ENCODE measurements at places on chromosomes 1 and 21. TPM values are rescaled to one million over a fixed set of nuclear protein-coding genes. Genes with fewer than 3 reads are reported as not detected.

AADACL4 gene
- not detected for total RNA-seq

CHAF1B gene
- 4.7 TPM for total RNA-seq

OPTC gene
- total RNA-seq: not detected

ACKR1 gene
- not detected for total RNA-seq

P3H1 gene
- total RNA-seq: 108 TPM

RER1 gene
- total RNA-seq: 47.1 TPM

ANGPTL7 gene
- total RNA-seq: under 0.01 TPM

SPATA45 gene
- total RNA-seq: not detected

CFH gene
- 12.8 TPM for total RNA-seq

GRCh38 chr1:101079341-101079740, 53.8 kb upstream of the DPH5 start:
- no peak for DNase-seq

- peak; percentile 41 for DNase-seq
Measured at GRCh38 chr1:216531263-216532239, 108.3 kb upstream of the USH2A start.

- no peak for DNase-seq
Measured at GRCh38 chr1:205344066-205344928, 12.4 kb downstream of the KLHDC8A start.

GRCh38 chr1:177423090-177423489, 252.3 kb downstream of the BRINP2 start:
- no peak for DNase-seq

- peak; percentile 87 for DNase-seq
Measured at GRCh38 chr21:45971616-45972352, 9.8 kb upstream of the COL6A1 start.

GRCh38 chr1:62299426-62300200, 19.6 kb downstream of the KANK4 start:
- no peak for DNase-seq

- no peak for DNase-seq
Measured at GRCh38 chr1:54396261-54396933, 9.8 kb downstream of the SSBP3 start.

DNA sequence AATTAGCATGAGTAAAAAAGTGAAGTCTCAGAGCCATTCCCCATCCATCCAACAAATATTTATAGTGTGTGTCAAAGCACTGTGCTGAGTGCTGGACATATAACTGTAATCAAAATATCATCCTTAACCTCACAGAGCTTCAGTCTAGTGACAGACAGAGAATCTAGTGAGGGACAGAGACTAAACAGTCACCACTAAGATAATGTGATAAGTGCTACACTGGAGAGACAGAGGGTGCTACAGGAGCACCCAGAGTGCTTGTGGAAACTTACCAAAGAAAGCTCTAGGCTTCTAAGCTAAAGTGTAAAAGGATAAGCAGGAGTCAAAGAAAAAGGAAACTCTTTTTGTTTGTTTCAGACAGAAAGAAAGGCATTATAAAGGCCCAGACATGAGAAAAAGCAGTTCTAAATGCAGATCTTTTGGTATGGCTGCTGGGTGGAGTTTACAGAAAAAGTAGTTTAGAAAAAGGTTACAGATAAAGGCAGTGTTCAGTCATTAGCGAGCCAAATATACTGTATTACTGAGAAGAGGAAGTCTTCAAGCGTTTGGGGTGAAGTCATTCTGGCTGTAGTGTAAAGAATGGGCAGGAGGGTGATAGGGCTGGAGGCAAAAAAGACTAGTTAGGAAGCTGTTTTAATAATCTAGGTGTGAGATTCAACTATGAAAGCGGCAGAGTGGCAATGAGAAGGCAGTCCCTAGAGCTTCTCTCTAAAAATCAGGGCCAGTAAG, 83.8 kb downstream of the SCMH1 start:
- no peak for DNase-seq

DNA sequence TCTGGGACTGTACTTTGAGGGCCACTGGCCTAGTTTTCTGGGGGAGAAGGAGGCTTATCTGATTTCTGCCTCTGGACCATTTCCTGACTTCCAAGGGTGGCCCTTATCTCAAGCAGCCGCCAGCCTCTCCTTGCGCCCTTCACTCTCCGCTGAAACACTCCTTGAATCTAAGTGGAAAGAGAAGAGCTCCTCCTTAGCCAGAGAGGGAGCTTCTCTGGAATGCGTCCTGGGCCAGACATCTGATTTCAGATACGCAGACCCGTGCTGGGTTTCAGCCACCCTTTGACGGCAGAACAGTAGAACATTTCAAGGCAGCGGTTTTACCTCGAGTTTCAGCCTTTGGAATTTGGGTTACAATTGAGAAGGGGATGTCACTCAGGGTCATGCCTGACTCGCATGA, 308.0 kb downstream of the CAMTA1 start:
- DNase-seq: no peak

- DNase-seq: peak; percentile 81
Measured at GRCh38 chr1:84721152-84721551, 30.9 kb upstream of the SSX2IP start.

GRCh38 chr1:219227360-219228057, 53.8 kb downstream of the LYPLAL1 start:
- no peak for DNase-seq

- DNase-seq: no peak
Measured at GRCh38 chr1:199804526-199804925, 223.0 kb upstream of the NR5A2 start.

DNA sequence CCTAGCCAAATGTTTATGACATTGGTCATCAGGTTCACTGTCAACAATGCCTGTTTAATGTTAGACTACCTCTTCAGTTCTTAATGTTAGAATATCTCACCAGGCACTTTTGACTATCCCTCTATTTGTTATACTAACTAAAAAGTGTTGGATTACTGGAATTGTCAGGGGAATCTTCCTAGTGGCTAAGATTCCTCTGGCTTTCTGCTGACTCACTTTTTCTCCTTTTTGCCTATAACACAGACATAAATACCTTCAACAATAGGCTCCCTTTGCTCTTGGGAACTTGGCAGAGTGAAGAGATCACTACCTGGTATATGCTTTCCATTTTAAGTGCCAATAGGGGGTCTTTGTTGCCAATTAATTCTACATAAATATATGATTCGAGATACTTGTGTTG, 68.5 kb downstream of the TMEM200B start:
- DNase-seq: peak; percentile 47

GRCh38 chr1:240468656-240469055, 143.3 kb downstream of the GREM2 start:
- DNase-seq: peak; percentile 28

GRCh38 chr1:31712068-31712467, 8.3 kb upstream of the COL16A1 start:
- DNase-seq: peak; percentile 83

DNA sequence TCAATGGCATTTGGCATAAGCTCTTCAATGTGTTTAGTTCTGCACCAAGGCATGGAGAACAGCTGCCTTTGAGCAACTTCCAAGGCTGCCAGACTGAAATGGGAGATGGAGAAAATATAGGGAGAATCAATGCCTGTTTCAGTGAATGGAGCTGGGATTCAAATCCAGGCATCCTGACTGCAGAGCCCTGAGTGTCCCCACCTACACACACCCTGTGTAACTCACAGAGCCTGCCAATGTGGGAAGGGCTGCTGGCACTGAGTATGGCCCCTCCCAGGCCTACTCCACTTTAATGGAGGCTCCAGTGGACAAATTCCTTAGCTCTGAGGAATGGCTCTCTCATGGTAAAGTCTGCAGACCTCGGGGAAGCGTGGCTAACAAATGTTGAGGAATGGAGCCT, 145.6 kb upstream of the TNR start:
- DNase-seq: peak; percentile 9

DNA sequence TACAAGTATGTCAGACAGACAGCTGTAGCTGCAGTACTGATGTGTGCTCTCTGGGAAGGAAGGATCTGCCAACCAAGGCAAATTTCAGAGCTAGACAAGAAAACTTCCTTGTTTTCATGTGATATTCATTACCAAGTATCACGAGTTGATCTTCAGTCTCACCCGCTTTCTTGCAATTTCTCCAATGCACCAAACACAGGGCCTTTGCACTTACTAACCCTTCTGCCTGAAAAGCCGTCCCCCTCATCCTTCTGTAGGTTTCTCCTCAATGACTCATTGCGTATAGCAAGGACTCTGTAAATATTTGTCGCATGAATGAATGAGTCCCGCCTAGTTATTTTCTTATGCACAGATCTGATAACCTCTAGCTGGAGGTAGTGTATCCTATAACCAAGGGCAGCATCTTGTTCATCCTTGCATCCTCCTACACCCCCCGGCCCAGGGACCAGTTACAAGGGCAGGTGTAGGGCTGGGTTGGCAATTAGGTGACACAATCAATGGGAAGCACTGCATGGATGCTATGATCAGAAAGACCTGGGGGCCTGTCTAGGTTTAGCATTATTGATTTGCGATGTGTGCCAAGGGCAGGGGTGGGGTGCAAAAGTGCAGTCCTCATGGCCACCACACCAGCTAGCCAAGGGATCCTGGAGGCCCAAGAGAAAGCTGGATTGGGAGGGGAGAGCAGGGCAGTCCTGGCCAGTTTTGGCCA, 51.4 kb upstream of the GPR157 start:
- peak; percentile 62 for DNase-seq

- DNase-seq: no peak
Measured at GRCh38 chr21:26185021-26185420, 14.5 kb upstream of the APP start.

DNA sequence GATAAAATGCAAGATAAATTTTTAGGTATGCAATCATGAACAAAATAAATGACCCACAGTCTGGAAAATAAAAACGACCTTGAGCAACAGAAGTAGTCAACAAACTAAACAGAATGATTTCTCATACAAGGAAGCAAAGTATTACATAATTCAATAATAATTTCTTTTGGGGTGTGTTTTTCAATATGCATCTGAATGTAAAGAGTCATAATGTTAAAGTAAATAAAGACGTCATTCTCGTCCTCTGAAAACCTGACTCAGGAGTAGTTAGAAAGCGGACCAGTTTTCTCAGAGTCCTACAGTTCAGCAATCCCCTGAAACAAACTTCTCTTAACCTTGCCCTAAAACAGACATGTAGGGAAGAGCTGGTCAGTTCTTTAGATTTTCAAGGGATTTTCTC, 18.6 kb downstream of the CDC42BPA start:
- DNase-seq: peak; percentile 59

DNA sequence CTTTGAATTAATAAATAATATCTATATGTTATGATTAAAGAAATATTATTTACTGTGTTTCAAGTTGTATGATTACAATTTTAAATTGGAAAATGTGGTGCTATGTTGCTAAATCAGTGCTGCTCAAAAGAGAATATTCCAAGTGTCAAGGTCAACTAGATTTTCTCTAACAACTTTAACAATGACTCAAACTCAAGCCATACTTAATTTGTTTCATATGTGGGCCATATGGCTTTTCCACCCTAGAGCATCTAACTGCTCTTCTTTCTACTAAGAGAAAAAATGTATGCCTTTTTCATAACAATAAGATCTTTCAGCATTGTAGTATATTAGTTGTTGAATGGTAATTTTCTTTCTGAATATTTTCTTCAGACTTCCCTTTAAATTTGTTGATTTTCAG, 8.3 kb upstream of the SYT14 start:
- DNase-seq: no peak

GRCh38 chr21:44323591-44323990, 15.6 kb downstream of the CFAP410 start:
- no peak for DNase-seq

DNA sequence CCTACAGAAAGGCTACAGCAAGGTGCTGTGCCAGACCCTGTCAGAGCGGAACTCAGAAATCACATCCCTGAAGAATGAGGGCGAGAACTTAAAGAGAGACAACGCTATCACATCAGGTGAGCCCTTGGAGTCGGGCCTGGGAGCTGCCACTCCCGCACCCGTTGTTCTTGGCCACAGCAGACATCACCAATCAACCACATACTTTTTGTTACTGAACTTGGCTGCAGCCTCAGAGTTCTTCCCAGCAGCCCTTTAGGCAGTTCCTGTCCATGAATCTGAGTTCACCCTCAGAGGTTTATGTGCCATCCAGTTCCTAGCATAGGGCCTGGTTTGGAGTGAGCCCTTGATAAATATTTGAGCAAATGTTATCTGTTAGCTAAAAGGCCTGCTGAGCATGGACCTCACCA, 61.6 kb downstream of the FHAD1 start:
- no peak for DNase-seq

DNA sequence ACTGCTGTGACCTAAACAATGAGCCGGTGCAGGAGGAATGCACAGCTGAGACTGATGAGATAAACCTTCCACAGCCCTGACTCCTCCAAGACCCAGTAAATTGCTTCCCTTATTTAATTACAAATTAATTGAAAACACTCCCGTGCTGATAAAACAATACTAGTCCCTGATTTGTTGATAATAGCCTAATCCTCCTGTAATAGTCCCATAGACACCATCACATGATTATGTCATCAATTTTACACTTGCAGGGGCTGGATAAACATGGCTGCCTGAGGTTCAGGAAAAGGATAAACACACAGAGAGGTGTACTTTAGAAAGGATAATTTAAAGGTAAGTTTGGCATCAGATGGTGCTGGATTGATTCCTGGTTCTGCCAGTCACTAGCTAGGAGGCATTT, 84.6 kb upstream of the SPAG17 start:
- DNase-seq: no peak

DNA sequence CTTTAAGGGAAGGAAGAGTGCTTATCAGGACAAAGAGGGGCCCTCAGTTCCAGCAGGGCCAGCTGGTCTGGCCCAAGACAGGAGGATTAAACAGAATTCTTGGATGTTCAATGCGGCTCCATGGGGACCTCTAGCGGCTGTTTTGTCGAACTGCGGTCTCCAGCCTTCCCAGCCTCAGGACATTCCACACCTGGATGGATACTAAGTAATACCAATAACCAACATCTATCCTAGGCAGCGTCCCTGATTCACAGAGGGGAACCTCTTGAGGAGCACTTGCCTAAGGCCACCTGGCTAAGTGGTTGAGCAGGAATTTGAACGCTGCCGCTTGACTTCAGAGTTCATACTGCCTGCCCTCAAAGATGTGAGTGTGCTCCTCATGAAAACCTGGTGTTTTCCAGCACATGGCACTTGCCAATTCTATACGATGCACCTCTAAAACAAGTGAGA, 15.5 kb upstream of the CD247 start:
- DNase-seq: peak; percentile 50

DNA sequence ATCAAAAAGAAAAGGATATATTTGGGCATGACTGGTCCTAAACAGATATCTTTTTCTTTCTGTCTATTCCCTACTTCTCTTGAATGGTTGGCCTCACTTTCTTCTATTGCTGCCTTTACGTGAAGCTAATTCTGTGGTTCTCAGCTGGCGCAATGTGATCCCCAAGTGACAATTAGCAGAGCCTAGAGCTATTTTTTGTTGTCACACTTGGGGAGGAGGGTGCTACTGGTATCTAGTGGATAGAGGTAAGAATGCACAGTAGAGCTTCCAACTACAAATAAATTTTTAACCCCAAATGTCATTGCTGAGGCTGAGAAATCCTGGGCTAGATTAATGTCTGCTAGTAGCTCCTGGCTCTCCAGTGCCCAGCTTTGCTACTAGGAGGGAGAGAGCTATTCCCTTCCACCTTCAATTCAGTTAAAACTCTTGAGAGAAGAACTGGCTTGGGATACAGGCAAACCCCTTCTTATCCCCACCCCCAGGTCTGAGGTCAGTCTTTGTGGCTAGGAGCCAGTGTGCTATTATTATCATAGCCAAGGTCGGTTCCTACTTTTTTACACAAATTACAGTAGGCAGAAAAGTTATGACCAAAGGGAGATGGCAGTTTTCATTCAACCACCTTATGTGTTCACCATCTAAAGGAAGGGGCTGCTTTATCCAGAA, 102.1 kb downstream of the SNX7 start:
- DNase-seq: no peak
